ENCODE measurements at places on chromosomes 4 and X. TPM values are rescaled to one million over a fixed set of nuclear protein-coding genes. Genes with fewer than 3 reads are reported as not detected.

KLF3 gene
- total RNA-seq, result 8.0 TPM

FAM133A gene
- 1.3 TPM for total RNA-seq

VEGFD gene
- 0.23 TPM for total RNA-seq

GRCh38 chr4:1403177-1403583 is 3.1 kb downstream of the NKX1-1 start:
- DNase-seq, result no peak

DNA sequence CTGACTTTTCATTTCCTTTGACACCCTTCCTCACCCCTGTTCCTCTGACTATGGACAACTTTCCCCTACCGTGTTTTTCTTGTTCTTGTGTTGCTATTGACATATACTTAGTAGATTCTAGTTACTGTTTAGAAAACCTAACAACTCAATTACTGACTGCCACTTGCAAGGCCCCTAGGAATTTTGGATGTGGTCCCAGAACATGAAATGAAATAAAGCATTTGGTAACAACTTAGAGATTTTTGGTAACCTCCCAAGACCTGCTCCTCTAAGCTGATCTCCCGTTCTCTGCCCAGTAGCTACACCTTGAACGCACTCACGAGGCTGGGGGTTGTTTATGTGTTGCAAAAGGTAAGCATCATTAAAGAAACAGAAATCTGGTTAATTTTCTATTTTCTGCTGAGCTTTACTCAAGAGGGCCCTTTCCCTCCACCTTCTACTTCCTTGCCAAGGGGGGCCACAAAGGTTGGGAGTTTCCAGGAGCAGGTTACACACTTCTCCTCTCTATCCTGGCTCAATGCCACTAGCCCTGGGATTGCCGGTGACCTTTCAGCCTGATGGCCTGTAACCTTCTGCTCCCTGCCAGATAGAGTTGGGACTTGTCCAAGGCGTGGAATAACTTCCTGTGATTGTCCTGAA is 20.5 kb downstream of the GAB3 start:
- peak; percentile 23 for DNase-seq

DNA sequence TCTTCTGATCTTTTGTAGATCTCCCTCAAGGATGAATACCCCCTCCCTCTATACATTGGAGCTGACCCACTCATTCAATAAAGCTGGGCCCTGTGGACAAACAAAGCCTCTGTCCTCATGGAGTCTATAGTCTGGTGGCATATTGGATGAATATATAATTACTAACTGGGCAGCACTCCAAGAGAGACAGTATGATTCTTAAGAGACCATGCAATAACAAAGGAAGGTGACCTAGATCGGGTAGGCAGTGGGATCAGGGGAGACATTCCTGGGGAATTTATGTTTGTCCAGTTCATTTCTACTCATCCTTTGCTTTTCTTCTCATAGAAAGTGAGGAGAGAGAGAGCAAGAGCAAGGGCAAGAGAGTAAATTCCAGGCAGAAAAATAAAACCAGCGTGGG is 23.5 kb upstream of the CXCL13 start:
- no peak for DNase-seq

DNA sequence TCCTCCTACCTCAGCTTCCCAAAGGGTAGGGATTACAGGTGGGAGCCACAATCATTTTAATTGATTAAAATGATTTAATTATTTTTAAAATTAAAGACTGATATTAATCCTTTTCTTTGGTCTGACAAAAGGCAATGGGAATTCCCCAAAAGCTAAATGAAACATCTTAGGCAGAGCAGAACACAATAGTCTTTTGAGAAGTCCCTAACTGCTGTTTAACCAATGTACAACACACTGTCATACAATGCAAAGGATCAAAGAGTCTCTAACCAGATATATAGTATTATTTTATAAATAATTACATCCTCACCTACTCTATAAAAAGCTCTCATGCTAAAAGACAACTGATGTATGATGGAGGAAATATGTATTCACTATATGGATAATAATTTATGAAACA is 47.0 kb downstream of the THAP9 start:
- no peak for DNase-seq

DNA sequence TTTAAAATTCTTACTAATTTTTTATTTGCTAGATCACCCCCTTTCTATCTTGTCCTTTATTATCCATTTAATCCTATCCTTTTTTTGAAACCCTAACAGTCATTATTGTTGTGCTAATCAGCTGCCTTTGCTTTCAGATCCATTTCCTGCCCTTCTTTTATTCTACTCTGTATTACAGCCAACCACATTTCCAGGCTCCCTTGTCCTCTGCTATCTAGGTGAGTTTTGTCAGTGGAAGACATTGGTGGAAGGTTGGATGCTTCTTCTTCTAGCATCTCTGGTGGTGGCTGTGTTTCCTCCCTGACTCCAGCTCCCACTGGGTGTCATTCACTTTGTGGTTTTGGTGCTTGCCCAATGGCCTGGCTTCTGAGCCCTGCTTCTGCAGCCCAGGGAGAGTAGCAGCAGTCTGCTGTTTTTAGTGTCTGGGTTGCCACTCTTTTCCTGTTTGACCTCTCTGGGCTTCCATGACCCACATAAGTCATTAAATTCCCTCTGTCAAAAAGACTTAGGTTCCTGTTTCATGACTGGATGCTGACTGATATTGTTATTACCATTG is 225.2 kb upstream of the PGRMC2 start:
- no peak for DNase-seq

DNA sequence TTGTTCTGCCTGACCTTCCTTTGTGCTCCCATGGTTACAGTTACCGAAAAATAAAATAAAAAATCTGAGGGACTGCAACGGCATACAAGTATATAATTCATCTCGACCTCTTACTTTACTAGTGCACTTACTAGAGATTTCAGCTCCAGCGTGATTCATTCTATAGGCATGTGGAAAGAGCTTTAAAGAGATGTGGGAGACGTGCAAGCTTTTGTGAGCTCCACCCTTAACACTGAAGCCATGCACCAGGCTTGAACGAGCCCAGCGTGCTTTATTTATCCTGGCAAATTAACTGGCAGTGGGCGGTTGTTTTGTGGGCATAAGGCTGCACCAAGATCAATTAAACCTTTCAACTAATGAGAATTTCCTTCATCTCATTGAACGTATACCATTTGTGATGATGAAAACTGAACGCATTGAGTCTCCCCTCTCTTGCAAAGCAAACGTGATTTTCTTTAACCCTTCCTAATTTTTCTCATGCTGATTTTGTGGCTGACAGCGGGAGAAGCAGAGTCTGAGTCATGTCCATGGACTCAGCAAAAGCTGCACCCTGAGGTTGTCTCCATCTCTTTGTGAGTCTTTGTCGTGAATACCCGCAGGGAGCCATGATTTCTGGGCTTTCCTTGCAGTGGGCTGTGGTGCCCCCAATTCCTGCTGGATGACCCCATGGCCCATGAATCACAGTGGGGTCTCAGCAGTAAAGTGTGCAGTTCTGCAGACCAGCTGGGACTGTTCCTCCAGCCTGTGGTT is 60.1 kb downstream of the MXRA5 start:
- peak; percentile 72 for DNase-seq

DNA sequence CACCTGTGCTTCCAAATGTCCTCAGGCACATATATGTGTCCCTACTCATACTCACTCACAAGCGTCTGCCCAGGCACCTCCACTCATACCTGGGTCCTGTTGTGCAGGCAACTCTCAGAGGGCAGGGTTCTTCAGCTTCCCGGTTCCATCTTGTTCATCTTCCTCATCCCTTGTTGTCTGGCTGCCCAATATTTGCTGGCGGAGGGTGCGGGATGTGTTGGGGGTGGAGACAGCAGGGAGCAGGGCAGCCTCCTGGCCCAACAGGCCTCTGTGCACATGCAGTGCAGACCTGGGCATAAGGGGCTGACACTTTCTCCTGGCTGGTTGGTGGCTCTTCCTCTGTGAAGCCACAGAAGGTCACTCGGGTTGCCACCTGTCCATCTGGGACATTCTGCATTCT is 32.1 kb downstream of the NBDY start:
- no peak for DNase-seq

GRCh38 chr4:24656906-24657305 is 72.6 kb upstream of the DHX15 start:
- DNase-seq, result no peak

DNA sequence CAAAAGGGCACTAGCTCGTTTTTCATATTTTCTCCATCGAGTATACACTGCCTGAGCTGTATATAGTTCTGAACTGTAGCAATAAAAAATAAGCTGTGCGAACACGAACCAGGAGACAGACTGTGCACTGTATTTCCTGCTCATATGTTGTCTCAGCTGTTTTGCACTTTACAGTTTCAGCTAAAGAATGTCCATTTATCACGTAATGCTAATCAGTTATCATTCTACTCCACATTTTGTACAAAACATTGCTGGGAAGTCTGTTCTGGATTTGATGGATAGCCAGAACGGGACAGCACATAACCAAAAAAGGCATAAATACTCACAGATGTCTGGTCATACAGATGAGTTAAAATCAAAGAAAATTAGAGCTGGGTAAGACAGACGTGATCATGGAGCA is 315.5 kb upstream of the ADGRL3 start:
- no peak for DNase-seq

DNA sequence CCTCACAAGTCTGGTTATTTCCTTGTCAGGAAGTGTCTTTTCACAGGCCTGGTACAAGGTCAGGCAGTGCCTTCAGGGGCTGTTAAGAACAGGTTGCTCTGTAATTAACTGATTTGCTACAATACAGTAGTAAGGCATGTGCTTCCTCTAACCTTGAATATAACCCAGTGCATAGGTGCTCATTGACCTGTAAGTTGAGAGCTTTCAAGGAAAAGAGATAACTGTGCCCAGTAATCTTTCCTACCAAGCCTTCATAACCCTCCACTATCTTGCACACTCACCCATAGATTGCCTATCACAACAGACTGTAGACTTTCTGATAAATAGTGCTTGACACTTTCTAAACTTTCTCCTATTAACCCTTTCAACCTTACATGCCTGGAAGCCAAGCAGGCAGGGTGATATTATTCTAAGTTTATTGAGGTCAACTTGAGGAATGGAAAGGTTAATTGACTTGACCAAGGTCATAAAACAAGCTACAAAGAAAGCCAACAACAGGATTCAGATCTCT is 148.1 kb downstream of the PPARGC1A start:
- no peak for DNase-seq

GRCh38 chr4:52838729-52839586 is 23.2 kb upstream of the RASL11B start:
- no peak for DNase-seq

DNA sequence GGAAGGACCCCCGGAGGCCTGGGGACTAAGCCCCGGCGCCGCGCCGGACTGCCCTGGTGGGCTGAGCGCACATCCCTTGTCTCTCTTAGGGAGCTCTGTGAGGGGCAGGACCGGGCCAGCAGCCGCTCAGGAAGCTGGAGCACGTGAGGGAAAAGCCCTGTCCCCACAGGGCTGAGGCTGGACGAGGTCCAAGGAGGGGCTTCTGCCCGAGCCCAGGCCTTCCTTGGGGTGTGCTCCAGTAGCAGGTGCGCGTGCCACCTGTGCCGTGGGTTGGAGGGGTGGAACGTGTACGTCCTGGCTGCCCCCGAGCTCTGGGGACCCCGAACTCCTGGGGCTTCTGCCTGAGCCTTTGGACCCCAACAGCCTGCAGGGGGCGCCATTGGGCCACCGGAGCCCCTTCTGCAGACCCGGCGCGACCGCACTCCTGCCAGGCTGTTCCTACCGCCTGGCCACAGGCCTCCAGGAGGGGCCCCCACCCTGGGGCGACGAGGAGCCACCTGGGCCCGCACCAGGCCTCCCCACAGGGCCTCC is 27.2 kb downstream of the TACC3 start:
- DNase-seq, result peak; percentile 70

GRCh38 chr4:108559068-108559793 is 61.1 kb upstream of the RPL34 start:
- DNase-seq, result no peak

DNA sequence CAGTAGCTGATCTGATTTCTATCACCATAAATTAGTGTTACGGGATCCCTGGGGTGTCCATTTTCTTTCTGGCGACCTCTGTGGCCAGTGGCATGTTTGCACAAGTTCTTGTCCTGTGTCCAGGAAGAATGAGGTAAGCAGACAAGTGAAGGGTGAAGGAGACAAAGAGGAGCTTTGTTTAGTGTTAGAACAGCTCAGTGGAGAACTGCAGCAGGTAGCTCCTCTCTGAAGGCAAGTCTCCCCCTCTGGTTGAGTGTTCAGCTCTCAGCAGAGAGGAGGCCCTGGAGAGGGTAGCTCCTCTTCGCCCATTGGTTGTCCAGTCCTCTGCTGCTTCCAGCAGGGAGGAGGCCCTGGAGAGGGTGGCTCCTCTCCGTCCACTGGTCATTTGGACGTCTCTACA is 47.2 kb downstream of the DMP1 start:
- DNase-seq, result no peak

GRCh38 chrX:40700640-40701342 is 34.6 kb downstream of the MED14 start:
- no peak for DNase-seq

DNA sequence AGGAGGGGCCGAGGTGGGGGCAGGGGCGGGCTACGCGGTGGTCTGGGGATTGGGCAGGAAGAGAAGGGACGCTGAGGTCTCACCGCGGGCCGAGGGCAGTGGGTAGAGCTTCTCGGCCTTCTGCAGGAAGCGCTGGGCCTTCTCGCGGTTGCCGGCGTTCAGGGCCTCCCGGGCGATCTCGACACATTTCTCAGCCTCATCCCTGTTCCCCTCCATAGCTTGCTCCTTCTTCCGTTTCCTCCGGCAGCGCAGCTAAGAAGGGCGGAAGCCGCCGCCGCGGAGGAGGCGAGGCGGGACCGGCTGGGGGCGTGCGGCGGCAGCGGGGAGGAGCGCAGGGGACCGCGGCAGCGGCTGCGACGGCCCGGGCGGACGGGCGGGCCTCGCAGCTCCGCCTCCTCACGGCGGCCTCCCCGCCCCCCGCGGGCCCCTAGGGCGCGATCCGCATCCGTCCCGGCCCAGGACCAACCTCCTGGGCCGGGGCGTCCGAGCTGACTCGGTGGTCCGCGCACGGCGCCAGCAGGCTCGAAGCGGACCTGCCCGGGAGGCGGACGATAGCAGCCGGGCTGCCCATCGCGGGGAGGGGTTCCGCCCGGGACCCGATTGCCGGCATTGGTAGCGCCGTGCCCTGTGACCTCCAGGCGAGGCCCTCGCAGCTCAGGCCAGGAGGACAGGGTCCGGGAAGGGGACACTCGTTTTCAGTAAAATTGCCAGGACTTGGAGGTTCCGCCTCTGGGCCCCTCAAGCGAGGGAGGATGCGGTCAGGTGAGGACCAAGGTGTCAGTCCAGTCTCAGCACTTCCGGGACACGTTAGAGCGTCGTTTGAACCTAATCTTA is at the start of gene DNAJB14:
TSS of gene DNAJB14 (minus strand) at position 263 of the 834 bp plus-strand sequence. CDS start at position 216, 47 bp downstream.
- DNase-seq, result peak; percentile 58

DNA sequence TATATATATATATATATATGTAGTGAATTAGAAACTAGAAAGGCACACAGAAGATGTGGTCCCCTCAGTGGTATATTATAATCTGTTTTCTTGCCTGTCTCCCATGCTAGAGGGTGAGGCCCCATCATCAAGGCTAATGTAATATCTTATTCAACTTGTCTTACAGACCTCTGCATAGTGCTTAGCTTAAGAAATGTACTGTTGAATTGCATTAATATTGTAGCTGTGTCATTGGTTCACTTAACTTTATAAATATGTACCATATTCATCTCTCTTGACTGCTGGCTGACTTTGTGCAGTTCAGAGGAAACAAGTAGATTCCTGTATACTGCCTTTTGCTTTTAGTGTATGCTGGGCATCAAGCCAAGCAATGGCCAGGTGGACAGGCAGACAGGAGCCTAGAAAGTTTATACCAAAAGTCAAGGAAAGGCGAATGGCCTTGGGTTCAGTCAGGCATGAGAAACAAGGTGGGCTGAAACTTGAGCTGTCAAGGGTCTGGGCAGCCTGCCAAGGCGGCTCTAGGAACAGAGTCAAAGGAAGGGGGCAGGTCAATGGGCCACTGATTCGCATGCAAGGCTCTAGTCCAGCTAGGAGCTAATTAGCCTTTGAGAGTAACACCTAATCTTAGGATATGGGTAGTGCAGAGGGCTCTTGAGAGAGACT is 78.8 kb upstream of the LEF1 start:
- peak; percentile 42 for DNase-seq

- no peak for DNase-seq
These were observed 2.6 kb upstream of the LRAT start for GRCh38 chr4:154741131-154741665.
